ENCODE measurements at places on chromosomes 16 and 17.

DNA sequence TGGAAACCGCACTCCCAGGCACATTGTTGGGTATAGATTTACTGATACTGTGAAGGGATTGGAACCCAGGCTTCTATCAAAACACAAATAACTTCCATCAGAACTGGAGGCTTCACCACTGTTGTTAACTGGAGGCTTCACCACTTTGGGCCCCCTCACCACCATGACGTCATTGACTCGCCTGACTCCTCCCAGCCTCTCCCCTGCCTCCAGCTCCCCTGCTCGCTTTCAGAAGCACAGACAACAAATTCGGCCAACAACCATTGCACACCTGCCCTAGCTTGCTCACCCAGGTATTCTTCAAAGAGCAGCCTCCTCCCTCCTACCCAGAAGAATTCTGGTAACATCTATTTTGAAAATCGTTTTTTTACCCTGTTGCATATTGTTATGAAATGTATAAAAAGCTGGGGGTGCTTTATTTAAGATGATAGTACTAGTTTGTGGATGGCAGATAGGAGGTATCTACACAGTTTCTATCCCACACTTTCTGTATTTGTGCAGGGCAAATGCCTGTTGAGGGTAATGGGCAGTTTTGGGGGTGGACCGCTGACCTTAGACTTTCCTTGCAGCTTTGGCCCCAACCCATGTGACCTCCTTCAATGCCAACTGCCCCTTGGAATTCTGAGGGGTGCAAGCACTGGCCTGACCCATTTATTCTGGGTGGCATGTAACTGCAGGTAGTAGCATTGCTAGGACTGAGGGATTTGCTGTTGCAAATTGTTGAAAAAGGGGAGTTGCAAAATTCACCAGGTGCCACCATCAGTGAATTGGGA is 54.1 kb downstream of the HLF start:
- DNase-seq: no peak

DNA sequence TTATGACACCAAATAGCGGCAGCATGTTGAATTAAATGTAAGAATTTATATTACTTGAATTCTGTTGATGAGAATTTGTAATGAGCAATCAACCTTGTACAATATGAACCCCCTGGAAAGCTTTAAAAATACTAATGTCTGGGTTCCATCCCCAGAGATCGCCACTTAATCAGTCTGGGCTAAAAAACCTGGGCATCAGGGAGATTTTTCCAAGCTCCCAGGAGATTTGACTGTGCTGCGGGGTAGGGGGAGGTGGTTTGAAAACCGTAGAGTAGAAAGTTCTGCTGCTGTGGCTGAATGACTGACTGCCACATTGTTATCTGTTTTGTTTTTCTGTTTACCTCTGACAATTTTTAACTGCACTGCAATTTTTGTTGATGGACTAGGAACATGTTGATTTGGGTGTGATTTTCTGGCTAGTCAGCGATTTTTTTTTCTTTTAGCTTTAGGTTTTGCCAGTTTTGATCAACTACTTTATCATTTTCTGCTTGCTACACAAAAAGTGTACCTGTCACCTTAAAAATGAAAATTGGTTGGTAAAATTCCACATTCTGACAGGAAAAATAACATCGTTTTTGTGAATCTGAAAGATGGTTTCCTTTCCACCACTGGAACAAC is 79.3 kb downstream of the PCTP start:
- DNase-seq: no peak

- DNase-seq: no peak
Observed at GRCh38 chr16:14378131-14378551, 251.9 kb downstream of the PARN start.

DNA sequence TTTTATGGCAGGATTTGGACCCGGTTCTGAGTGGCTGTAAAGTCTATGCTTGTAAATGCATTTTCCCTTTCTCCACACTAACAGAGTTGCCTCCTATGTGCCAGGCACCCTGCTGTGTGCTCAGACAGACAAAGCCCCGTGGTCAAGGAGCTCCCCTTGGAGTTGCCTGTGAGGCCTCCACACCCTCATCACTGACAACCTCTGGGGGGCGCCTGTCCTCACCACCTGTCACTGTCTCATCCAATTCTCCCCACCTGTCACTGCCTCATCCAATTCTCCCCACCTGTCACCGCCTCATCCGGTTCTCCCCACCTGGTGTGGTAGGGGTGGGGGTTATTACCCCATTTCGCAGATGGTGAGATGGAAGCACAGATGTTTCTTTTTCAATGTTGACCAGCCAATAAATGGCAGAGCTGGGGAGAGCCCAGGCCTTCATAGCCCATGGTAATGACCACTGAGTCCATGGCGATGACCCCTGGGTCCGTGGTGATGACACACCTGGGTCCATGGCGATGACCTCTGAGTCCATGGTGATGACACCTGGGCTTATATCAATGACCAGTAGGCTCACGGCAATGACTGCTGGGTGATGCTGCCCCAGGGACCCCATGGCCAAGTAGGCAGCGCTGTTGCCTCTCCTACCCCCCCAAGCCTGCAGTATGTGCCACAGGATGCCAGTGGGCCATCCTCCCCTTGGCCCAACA is 150.1 kb downstream of the IRF8 start:
- no peak for DNase-seq

GRCh38 chr17:9427465-9428315 is 147.9 kb downstream of the STX8 start:
- DNase-seq: no peak

DNA sequence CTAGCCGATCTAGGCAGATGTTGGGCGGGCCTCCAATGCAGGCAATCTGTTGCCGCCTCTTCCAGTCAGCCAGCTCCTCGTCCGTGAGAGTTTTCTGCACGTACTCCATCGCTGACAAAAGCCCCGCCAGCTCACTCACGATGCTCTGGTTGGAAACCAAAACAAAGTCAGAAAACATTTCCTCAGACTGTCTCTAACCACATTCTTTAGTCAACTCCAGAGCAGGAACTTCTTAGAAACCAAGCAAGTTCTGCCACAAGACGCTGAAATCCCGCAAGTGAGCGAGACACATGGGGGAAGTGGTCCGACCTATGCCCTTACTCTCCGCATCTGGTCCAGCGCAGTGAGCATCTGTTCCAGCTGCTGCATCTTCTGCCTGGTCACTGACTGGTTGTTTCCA is 49.1 kb downstream of the STAT5A start:
- DNase-seq: no peak

GRCh38 chr16:47634727-47635126 is 173.6 kb downstream of the PHKB start:
- DNase-seq: no peak

DNA sequence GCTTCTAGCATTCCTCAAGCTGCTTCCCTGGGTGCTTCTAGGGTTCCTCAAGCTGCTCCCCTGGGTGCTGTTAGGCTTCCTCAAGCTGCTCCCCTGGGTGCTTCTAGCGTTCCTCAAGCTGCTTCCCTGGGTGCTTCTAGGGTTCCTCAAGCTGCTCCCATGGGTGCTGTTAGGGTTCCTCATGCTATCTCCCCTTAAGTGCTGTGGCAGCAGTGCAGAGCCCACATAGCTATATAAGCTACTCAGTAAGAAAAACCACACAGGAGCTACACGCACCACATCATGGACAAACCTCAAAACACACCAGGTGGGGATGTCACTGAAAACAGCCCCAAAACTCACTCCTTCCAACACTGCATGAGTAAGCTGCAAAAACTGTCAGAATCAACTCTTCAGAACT is 35.2 kb downstream of the ANKRD11 start:
- DNase-seq: no peak

DNA sequence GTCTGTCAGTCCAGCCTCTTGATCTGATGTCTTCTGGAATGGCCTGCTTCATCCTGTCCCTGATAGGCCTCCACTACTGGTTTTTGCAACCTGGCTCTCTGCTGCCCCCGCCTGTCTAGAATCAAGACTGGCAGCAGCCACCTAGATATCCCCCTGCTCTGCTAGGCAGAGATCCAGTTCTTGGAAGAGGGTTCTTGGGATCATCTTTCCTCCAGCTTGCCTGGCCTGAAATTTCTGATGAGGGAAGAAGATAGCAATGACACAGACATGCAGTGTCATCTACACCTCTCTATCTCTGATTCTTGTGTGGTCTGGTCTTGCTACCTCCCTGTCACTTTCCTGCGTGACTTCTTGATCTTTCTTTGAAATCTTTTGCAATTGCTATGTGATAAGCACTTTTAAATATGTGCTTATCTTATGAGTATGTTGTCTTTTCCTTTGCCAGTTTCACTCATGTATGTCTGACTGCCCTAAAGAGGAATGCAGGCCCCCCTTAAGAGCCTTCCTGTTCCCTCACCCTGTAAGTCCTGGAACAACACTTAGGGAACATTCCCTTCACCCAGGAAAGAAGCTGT is 20.3 kb upstream of the NFATC3 start:
- DNase-seq: peak; percentile 61

DNA sequence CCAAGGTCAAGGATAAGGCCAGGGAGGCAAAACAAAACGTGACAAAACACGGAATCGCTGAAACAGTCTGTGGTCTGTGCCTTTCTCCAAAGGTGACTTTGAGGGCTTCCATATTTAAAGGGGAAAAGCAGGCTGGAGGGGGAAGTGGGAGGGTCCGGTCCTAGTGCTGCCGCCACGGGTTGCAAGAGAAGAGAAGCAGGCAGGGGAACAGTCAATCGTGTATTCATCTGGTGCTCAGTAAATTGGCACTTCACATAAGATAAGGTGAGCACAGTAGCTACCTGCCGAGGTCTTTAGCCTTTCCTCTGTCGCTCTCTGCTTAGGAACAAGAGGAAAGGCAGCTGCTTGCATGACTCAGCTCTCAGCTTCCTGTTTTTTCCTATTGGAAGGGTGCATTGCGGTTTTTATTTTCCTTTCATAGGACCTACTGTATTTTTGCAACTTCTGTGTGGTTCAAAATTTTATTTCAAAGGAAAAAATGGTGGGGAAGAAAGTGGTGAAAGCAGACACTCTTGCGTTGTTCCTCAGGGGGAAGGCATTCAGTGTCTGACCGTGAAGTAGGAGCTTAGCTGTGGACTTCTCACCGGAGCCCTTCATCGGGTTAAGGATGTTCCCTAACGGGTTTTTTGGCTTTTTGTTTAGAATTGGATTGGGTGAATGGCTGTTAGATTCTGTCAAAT is 7.1 kb upstream of the LGALS3BP start:
- peak; percentile 49 for DNase-seq

DNA sequence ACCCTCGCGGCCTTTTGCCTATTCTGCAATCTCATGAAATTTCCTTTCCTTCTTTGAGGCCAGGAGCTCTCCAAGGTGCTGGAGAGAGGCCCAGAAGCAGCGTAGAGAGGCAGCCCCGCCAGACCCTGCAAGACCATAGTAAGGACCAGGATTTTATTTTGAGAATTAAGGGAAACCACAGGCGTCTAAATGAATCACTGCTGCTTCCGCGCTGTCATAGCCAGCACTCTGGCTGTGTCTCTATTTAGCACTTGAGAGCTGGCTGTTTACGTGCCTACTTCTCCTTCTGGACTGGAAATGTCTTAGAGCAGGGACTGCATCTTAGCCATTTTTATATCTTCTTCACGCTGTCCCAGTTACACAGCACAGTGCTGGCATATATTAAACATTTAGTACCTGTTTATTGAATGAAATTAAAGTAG is 37.6 kb upstream of the PIRT start:
- peak; percentile 14 for DNase-seq

GRCh38 chr17:17107891-17108431 is 65.7 kb downstream of the MPRIP start:
- no peak for DNase-seq

DNA sequence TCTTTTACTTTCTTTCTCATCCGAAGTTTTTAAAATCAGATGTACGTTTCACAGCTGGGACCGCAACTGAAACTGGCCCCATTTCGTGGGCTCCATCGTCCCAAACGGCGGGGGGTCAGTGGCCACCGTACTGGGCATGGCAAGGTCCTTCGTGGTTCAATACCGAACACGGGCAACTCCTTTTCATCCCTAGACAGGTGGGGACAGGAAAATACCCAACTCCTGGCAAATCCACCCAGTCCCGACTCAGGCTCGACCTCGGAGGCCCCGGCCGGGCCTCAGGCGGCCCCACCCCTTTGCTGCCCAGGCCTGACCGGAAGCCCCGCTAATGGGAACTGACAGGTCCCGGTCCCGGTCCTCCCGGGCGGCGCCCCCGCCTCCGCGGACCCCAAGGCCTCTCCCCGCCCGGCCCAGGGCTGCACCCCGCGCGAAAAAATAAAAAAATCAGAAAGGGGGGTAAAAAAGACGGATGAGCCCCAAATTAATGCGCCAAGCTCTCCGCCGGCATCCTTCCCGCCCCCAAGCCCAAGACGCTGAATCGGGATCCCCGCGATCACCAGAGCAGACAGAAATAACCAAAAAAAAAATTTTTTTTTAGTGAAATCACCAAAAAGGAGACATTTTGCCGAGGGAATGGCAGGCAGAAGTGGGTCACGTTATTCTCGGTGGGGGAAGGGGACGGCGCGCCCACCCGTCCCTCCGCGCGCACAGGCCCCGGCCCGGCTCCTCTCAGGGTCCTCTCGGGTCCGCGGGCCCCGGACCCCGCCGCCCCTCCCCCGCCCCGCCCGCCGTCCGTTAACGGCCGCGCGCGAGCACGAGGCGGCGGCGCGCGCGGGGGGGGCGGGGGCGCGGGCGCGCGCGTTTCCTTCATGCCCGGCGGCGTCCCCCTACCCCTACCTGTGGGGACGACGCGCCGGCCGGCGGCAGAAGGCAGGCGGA is 562 bp downstream of the ZC3H7A start:
- peak; percentile 18 for DNase-seq

- no peak for DNase-seq
Observed at GRCh38 chr16:54944002-54944401, 13.3 kb downstream of the IRX5 start.

- peak; percentile 70 for DNase-seq
Observed at GRCh38 chr17:66702106-66702936, 132.6 kb upstream of the CACNG5 start.

- no peak for DNase-seq
Observed at GRCh38 chr17:6428207-6428965, 6.5 kb downstream of the AIPL1 start.

DNA sequence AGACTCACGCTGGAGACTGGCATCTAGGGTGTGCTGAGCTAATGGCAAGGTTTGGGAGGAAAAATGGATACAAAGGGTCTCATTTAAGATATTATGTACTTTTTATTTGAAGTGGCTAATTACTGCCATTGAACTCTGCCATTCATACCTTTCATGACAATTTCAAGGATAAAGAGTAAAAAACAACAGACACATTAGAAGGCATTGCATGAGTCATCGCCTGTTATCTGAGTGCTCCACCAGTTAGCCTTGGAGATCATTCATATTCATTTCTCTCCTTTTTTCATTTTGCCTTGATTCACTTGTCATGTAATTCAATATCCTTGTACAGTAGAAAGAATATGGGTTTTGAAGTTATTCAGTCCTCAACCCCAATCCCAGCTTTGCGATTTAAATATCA is 109.5 kb downstream of the CDH8 start:
- DNase-seq: no peak

- DNase-seq: no peak
Observed at GRCh38 chr17:39239640-39240314, 14.0 kb upstream of the STAC2 start.

- DNase-seq: no peak
Observed at GRCh38 chr17:75684249-75684648, 17.1 kb downstream of the SAP30BP start.

GRCh38 chr17:81150377-81151077 is 14.8 kb upstream of the PVALEF start:
- DNase-seq: no peak

- DNase-seq: no peak
Observed at GRCh38 chr17:73133911-73134649, 30.7 kb upstream of the SSTR2 start.

Measured in NCI-H460 (cell line).